Urinary bladder (tissue), 4 donors: ENCODE measurements at places on chromosomes 13 and 19. TPM values are rescaled to one million over a fixed set of nuclear protein-coding genes. Genes with fewer than 3 reads are reported as not detected.

ZNF506 gene
- 71.4 TPM for total RNA-seq

TSHZ3 gene
- total RNA-seq: 25.9 TPM

KLHL1 gene
- 0.26 TPM for total RNA-seq

FOXA3 gene
- total RNA-seq: not detected

ZNF730 gene
- 15.2 TPM for total RNA-seq

RFXANK gene
- 28.1 TPM for total RNA-seq

ZNF382 gene
- 30.3 TPM for total RNA-seq

ZNF677 gene
- 31.2 TPM for total RNA-seq

COL4A1 gene
- total RNA-seq: 1,096 TPM

BABAM1 gene
- 46.2 TPM for total RNA-seq

SYCN gene
- not detected for total RNA-seq

RAB3A gene
- total RNA-seq: 4.7 TPM

OLFM2 gene
- 18.2 TPM for total RNA-seq

MTUS2 gene
- 1.4 TPM for total RNA-seq

PLPPR3 gene
- 2.1 TPM for total RNA-seq

NKPD1 gene
- total RNA-seq: 0.58 TPM

PRRG2 gene
- total RNA-seq: 1.6 TPM

LILRA5 gene
- total RNA-seq: 1.3 TPM

ZNF440 gene
- 40.5 TPM for total RNA-seq

TJP3 gene
- 3.1 TPM for total RNA-seq

CD37 gene
- 6.5 TPM for total RNA-seq

SHISA7 gene
- total RNA-seq: 0.16 TPM

SLC1A5 gene
- total RNA-seq: 37.1 TPM

CBARP gene
- total RNA-seq: 0.53 TPM

KCNN1 gene
- 0.79 TPM for total RNA-seq

OVOL3 gene
- not detected for total RNA-seq

KASH5 gene
- total RNA-seq: not detected

FUT3 gene
- total RNA-seq: 0.63 TPM

PLEKHG2 gene
- 28.9 TPM for total RNA-seq

EID2B gene
- total RNA-seq: 5.3 TPM

NLRP9 gene
- total RNA-seq: not detected

PLPP2 gene
- total RNA-seq: 7.8 TPM

CELF5 gene
- 0.48 TPM for total RNA-seq

CYP2F1 gene
- not detected for total RNA-seq

CYP4F12 gene
- 30.3 TPM for total RNA-seq

SPACA4 gene
- total RNA-seq: not detected

TMEM59L gene
- 3.9 TPM for total RNA-seq

KCNRG gene
- total RNA-seq: 3.5 TPM

ZNF229 gene
- total RNA-seq: 15.1 TPM

ZNF135 gene
- total RNA-seq: 12.6 TPM

ZNF426 gene
- 29.8 TPM for total RNA-seq

GRK1 gene
- 0.05 TPM for total RNA-seq

SOX21 gene
- total RNA-seq: 0.11 TPM

CLC gene
- total RNA-seq: 0.90 TPM

EGLN2 gene
- total RNA-seq: 39.5 TPM

CD79A gene
- total RNA-seq: 0.37 TPM

SYT5 gene
- 0.74 TPM for total RNA-seq

DHDH gene
- 0.37 TPM for total RNA-seq

SPACA7 gene
- not detected for total RNA-seq

DIRAS1 gene
- total RNA-seq: 3.2 TPM

OR7C1 gene
- total RNA-seq: not detected

OR4F17 gene
- not detected for total RNA-seq

ANGPTL8 gene
- not detected for total RNA-seq

PLEKHF1 gene
- total RNA-seq: 13.4 TPM

FGF21 gene
- not detected for total RNA-seq

IGFL3 gene
- not detected for total RNA-seq

CEACAM19 gene
- 1.8 TPM for total RNA-seq
